Fibroblast of upper back skin (primary cell): ENCODE measurements at places on chromosomes 1 and 21.
A peak's percentile ranks its signal among the peaks of the same experiment; 100 is the strongest.

GRCh38 chr1:157457279-157457678 is 95.0 kb downstream of the FCRL5 start:
- no peak for DNase-seq

GRCh38 chr21:42460391-42461184 is 35.4 kb downstream of the RSPH1 start:
- DNase-seq: no peak

DNA sequence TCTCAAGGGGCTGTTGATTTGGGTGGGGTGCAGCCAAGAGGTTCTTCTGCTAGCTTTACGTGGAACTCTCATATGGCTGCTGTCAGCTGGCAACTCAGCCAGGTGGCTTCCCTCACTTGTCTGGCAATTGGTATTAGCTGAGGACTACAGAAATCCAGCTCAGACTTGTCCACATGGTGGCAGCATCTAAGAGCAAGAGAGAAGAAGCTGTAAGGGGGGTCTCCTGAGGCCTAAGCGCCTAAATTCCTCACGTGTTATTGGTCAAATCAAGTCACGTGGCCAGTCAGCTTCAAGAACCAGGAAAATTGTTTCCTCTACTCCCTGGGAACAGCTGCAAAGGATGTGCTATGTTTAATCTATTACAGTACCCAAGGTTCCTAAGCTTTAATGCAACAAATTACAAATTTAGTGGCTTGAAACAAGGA is 4.2 kb upstream of the DYRK3 start:
- DNase-seq: peak; percentile 93

DNA sequence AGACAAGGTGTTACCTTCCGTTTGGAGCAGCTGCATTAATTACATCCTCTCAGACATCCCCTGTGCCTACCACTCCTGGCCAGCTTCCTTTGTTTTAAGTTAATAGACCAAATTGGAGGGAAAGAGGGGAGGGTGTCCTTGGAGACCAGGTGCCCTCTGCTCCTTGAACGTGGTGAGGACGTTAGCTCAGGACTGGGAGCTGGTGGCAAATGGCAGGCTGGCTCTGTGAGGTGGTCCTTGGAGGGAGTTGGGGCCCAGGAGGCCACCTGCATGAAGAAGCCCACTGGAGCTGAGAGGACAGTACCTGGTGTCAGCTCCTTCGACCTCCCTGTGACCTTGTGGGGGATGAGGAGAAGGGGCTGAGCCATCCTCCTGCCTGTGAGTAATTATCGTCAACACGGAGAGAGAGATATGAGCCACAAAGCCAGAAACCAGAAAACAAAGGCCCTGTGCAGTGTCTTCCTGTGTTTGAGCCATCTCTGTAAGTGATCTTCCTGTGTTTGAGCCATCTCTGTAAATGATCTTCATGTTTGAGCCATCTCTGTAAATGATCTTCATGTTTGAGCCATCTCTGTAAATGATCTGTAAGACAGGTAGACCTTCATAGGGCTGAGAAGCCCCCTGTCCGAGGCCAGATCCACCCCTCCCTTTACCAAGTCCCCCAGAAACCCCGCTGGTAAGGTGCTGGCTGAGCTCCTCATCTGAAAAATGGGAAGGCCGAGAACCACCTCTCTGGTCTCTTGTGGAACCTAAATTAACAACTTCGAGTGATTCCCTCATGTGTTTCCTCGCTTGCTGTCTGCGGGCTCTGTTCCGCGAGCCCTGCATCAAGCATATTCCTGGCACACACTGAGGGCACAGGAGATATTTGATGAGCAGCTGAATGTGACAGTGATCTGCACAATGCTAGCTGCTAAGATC is 126.0 kb downstream of the CAMTA1 start:
- no peak for DNase-seq
